Purkinje cell (primary cell): ENCODE measurements at places on chromosomes 13 and 19. TPM values are rescaled to one million over a fixed set of nuclear protein-coding genes. Genes with fewer than 3 reads are reported as not detected.

Gene FCAR
- not detected in 2 replicates for polyA plus RNA-seq

Gene KLK4
- polyA plus RNA-seq, result not detected in 2 replicates

Gene ZBTB7A
- polyA plus RNA-seq, result 1.5 TPM in 2 replicates

Gene LATS2
- polyA plus RNA-seq, result 4.1 and 4.7 TPM in 2 replicates

Gene AZU1
- not detected in 2 replicates for polyA plus RNA-seq

Gene TGFBR3L
- polyA plus RNA-seq, result 0.97 and 4.5 TPM in 2 replicates
